ENCODE measurements at places on chromosomes 1 and 21.

GRCh38 chr1:206797534-206798383, 25.5 kb upstream of the IL10 start:
- DNase-seq, result no peak

GRCh38 chr1:108947871-108948525, 15.3 kb downstream of the CLCC1 start:
- no peak for DNase-seq

GRCh38 chr21:32508558-32508957, 76.8 kb downstream of the TCP10L start:
- DNase-seq, result no peak

- DNase-seq, result no peak
Observed at GRCh38 chr1:181662606-181663005, 179.3 kb downstream of the CACNA1E start.

- no peak for DNase-seq
Observed at GRCh38 chr1:19635646-19636045, 8.5 kb upstream of the NBL1 start.

DNA sequence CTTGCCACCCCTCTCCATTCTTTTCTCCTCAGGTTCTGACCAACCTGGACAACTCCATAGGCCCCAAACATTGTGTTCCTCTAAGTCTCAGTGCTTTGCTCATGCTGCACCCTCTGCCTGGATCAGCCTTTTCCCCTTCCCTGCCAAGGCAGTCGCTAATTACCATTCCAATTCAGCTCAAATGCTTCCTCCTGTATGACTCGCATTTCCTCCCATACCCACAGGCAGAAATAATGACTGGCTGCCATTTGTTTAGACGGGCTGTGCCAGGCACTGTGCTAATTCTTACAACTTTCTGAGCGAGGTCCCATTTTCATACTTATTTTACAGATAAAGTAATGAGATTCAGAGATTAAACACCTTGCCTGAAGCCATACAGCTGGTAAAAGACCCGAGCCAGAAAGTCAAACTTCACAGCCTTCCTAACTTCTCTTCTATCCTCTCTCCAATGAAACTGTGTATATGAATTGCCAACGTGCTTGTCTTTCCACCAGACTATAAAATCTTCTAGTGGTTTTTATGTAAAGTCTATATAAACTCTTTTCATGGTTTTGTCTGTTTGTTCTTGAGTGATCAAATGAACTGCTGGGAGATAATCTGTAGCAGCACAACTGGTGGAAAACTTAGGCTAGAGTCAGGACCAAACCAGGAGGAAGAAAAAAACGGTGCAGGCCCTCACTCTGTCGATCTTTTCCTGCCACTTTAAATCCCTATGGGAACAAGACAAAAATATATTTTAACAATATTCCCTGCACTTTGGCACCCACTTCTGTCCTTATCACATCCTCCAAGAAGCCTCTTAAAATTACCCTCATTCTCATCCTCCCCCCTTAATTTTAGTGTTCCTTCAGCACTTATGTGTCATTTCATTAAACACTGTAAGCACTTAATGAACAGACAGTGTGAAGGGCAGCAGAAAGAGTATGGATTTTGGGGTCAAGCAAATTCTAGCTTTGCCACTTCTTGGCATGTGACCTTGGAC, 33.7 kb downstream of the RAB3B start:
- DNase-seq, result no peak

- no peak for DNase-seq
Observed at GRCh38 chr1:62891956-62892562, 108.1 kb downstream of the ATG4C start.
